Stimulated activated CD4-positive, alpha-beta T cell treated with anti-CD3 and anti-CD28 coated beads, Interleukin-4, amount 100 ng/mL, for 4 hours (primary cell): ENCODE measurements at places on chromosomes 16 and 17.

- DNase-seq = no peak
These were observed 993.5 kb downstream of the CDH8 start for GRCh38 chr16:61042737-61043136.

DNA sequence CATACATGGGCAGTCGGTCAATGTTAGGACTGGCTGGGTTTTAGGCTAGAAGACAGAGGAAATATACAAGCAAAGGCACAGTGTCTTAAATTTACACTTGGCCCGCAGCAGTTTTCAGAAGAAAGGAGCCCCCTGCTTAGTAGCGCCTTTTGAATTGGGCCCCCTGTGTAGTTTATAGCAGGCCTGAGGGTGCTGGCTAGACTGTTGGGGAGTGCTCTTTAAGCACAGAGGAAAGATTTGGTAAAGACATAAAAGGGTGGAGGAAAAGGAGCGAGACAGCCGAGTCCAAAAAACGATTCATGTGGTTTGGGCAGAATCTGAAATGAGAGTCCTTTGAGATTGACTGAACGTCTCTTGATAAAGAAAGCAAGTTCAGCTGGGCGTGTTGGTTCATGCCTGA lies 10.6 kb downstream of the RMI2 start:
- no peak for DNase-seq

GRCh38 chr16:71670537-71670936 lies 44.6 kb downstream of the MARVELD3 start:
- DNase-seq = no peak

GRCh38 chr17:77142689-77143088 lies 1.9 kb downstream of the SEC14L1 start:
- no peak for DNase-seq

DNA sequence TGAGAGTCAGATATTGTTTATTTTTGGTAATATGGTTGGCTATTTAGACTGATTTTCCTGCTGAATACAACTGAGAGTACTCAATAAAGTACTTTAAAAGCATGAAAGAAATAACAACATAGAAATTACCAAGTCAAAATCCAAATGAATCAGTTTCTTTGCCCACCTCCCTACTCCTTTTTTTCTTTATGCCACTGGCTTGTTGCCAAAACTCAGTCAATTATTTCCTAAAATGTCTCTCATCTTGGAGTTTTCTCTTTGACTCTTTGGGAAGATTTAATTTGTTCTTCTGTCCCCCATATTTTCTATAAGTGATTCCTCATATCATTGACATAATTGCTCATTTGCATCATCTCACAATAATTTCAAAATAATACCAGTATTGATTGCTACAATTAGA lies 2.6 kb upstream of the OMG start:
- DNase-seq = no peak

DNA sequence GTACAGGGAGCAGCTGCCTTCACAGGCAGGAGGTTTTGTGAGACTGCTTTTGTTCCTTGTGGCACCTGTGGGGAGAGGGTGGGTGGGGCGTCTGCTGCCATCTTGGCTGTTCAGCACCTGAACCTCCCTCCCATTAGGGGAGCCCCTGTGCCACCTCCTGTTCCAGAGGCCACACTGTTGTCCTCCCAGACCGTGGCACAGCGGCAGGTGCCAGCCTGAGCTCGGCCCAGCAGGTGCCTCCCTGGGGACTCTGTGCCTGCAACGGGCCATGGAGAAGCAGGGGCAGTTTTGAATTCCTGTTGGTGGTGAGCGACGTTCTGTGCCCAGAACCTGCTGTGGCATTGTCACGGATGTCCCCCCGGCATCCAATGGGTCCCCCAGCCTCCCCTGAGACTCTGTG lies 9.9 kb downstream of the LGALS3BP start:
- no peak for DNase-seq

- DNase-seq = no peak
These were observed 123.0 kb upstream of the ASIC2 start for GRCh38 chr17:33416131-33416530.

GRCh38 chr17:60557805-60558204 lies 31.8 kb upstream of the APPBP2 start:
- no peak for DNase-seq

- no peak for DNase-seq
These were observed 119.4 kb downstream of the KCNJ2 start for GRCh38 chr17:70288540-70289290.

DNA sequence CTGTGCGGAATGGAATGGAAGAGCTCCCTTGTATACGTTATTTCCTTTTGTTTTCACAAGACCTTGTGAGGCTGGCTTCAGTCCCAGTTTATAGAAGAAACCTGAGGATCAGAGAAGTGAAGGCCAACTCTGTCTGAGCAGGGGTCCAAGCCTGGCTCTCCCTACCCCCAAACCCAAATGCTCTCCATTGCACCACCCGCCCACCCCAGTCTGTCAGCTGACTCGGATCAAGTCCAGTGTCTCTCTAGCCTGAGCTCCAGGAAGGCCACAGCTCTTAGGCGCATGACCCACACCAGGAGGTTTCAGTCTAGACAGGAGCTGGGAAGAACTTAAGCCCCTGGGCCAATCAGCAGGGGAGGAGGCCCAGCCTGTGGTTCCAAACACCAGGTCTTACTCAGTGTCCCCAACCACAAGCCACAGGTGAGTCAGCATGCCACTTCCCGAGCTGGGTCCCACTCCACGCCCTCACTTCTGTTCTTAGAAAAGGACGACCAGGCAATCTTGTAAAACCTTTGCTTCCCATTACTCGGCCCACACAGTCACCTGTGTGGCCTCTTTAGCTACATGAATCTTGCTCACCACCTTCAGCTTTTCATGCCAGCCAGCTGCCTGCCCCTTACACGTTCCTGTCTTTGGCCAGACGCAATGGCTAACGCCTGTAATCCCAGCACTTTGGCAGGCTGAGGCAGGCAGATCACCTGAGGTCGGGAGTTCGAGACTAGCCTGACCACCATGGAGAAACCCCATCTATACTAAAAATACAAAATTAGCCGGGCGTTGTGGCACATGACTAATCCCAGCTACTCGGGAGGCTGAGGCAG lies 27.8 kb downstream of the TK2 start:
- peak; percentile 95 for DNase-seq

- DNase-seq = no peak
These were observed 177.9 kb downstream of the SEC14L1 start for GRCh38 chr17:77318491-77319210.

- no peak for DNase-seq
These were observed 17.2 kb downstream of the NTAN1 start for GRCh38 chr16:15038689-15039088.

DNA sequence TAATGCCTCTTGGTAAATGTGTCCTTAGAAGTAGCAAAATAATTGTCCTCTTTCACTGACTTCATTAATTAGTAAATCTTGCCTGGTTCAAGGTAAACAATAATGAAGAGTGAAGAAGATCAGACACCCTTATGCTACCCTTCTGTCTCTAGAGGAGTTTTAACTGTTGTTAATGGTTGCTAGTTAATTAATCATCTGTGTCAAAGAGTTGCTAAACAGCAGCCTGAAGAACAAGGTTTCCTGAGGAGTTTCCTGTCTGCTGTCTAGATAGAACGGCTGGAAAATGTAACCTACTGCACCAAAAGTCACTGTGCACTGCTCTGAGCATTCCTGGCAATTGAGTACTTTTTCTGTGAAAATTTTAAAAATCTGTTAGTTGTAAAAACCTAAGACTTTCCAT lies 131.3 kb downstream of the NLK start:
- DNase-seq = no peak

- no peak for DNase-seq
These were observed 6.2 kb downstream of the PCGF2 start for GRCh38 chr17:38741921-38742410.

DNA sequence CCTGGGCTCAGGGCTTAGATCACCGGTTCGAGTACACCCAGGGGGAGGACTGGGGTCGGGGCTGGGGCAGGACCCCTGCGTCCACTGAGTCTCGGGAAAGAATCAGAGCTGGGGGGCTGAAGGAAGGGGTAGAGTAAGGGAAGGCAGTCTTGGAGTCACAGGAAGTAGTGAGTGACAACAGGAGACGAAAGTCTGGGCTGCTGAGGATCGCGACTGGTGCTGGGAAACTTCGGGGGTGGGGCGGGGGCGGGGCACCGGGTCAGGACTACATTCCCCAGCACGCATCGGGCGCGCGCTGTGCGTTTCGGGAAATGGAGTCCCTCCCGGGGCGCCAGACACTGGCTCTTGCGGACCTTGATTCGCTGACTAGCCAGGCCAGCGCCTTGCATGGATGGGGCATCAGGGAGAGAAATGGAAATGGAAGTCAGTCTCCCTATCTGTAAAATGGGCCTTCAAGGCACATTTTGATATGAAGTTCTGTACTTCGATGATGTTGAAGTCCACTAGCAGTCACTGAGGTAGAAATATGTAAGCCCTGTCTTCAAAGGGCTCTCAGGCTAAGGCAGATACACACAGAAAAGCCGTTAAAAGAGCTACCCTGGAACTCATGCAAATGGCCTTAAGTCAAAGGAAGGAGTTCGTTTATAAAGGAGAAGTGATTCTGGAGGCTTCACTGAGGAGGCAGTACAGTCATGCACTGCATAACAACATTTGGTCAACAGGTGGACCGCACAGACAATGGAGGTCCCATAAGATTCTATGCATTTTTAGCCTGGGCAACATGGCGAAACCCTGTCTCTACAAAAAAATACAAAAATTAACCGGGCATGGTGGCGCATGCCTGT lies 697 bp downstream of the CTF1 start:
- peak; percentile 76 for DNase-seq

DNA sequence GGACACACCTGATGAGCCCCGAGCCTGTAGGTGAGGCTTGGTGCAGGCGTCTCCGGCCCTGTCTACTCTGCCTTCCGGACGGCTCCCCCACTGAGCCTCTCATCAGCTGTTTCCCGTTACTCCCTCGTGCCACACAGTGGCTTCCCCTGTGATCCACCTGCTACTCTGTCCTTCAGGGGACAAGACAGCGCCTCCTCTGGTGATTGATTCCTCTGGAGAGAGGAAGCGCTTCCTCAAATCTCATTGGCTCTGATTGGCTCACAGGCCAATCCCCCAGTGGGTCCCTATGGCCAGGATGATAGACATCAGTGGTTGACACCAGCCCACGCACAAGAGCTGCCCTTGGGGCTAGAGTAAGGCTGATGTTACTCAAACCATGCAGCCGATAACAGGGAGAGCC lies 24.0 kb downstream of the RNF213 start:
- no peak for DNase-seq

DNA sequence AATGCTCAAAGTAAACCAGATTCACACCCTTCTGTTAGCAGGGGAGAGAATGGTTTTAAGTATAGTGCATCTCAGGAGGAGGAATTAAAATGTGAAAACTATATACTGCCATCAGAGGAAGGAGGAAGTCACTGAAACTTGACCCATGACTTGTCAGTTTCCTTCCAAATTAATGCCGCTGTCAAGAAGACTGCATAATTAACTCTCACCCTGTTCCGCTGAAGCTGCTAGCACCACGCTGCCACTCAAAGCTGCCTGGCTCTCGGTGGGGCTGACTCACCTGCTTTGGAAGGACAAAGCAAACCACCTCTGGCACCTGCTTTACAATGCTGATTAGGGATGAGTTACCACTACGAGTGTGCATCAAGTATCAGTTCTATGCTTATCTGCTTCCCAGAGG lies 37.8 kb upstream of the ULK2 start:
- DNase-seq = no peak
